ENCODE measurements at places on chromosomes 6 and 20. TPM values are rescaled to one million over a fixed set of nuclear protein-coding genes. Genes with fewer than 3 reads are reported as not detected.

Gene GRIK2
- 0.45 TPM for total RNA-seq

- no peaks in the 10 kb centered on the region for H3K4me1 ChIP-seq
- no peak overlapping the region for H3K27ac ChIP-seq
- no peak for DNase-seq
- no peaks in the 10 kb centered on the region for H3K36me3 ChIP-seq
- no peak overlapping the region for H3K4me3 ChIP-seq
Measured at GRCh38 chr6:150211700-150212511, 69.1 kb downstream of the PPP1R14C start.

- H3K4me1 ChIP-seq, result no peaks in the 10 kb centered on the region
- H3K4me3 ChIP-seq, result no peak overlapping the region
- H3K36me3 ChIP-seq, result no peaks in the 10 kb centered on the region
- no peak overlapping the region for H3K27ac ChIP-seq
- no peaks in the 10 kb centered on the region for H3K27me3 ChIP-seq
Measured at GRCh38 chr6:41815587-41815986, 28.1 kb downstream of the TOMM6 start.

GRCh38 chr6:93124006-93124632 is 295.2 kb downstream of the EPHA7 start:
- no peaks in the 10 kb centered on the region for H3K36me3 ChIP-seq
- H3K27me3 ChIP-seq, result no peaks in the 10 kb centered on the region
- no peak for DNase-seq
- H3K4me1 ChIP-seq, result no peaks in the 10 kb centered on the region
- no peak overlapping the region for H3K4me3 ChIP-seq

Gene SEL1L2
- total RNA-seq, result not detected

- no peaks in the 10 kb centered on the region for H3K27me3 ChIP-seq
- H3K36me3 ChIP-seq, result no peaks in the 10 kb centered on the region
- H3K4me3 ChIP-seq, result no peak overlapping the region
- no peak overlapping the region for H3K27ac ChIP-seq
Measured at GRCh38 chr6:135955099-135955498, 103.6 kb downstream of the PDE7B start.

DNA sequence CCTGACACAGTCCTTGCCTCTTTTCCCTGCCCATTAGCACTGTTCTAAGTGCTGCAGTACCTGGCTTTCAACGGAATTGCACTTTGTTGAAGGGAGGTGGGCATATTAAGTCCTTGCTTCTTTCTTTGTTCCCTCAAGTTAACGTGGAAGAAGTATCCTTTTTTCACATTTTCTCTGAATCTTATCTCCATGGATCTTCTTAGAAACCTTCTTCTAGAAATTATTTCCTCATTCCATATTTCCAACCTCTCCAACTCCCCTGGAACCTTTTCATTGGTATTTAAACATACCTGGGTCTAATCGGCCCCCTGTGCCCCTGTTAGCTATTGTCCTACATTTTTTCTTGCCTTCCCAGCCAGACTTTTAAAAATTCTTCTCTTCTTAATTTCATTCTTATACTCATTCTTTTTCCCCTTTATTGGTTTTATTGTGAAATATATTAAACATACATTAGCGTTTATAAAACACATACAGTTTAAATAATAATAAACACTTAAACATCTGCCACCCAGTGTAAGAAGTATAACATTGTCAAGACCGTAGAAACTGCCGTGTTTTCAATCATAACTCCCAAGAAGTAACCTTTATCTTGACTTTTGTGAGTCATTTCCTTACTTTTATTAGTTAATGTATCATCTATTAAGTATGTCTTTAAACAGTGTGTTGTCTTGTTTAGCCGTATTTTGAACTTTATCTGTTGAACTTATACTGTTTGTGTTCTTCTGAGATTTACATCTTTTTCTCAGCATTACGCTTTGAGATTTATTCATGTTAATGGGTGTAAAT is 118.2 kb downstream of the CDKAL1 start:
- no peaks in the 10 kb centered on the region for H3K36me3 ChIP-seq
- no peaks in the 10 kb centered on the region for H3K27me3 ChIP-seq
- no peak overlapping the region for H3K4me3 ChIP-seq
- no peak overlapping the region for H3K27ac ChIP-seq

Data from stomach (tissue), 19 donors.